Urothelium cell line (cell line): ENCODE measurements at places on chromosomes 7 and 10.

DNA sequence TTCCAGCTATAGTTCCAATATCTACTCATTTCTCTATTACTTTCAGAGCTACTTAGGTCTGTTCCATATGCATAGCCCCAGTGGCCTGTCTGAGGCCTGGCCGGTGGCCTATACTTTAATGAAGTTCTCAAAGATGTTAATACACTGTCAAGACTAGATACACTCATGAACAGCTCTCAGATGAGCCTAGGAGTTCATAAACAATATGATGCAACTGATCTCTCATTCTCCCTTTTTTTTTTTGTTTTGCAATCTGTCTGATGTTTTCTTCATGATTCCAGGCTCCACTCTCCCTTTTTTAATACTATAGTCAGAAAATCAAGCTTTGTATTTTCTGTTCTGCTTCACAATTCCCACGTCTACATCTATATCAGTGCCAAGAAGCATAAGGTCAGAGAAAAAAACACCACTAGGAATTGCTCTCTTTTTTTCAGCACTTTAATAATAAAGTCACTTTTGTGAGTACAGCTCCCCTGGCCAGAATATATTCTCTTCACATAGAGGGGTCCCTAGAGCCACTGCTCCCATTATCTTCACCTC lies 321.0 kb downstream of the C7orf25 start:
- DNase-seq = no peak

GRCh38 chr7:111308691-111309090 lies 217.8 kb downstream of the LRRN3 start:
- no peak for DNase-seq

- DNase-seq = no peak
These were observed 12.6 kb downstream of the SCD start for GRCh38 chr10:100359529-100360150.

GRCh38 chr10:11586170-11586569 lies 25.3 kb downstream of the USP6NL start:
- DNase-seq = no peak

- no peak for DNase-seq
These were observed 86.3 kb downstream of the RAB11FIP2 start for GRCh38 chr10:117960345-117960935.

GRCh38 chr10:125160856-125161706 lies 718 bp upstream of the CTBP2 start:
- DNase-seq = peak; percentile 87

DNA sequence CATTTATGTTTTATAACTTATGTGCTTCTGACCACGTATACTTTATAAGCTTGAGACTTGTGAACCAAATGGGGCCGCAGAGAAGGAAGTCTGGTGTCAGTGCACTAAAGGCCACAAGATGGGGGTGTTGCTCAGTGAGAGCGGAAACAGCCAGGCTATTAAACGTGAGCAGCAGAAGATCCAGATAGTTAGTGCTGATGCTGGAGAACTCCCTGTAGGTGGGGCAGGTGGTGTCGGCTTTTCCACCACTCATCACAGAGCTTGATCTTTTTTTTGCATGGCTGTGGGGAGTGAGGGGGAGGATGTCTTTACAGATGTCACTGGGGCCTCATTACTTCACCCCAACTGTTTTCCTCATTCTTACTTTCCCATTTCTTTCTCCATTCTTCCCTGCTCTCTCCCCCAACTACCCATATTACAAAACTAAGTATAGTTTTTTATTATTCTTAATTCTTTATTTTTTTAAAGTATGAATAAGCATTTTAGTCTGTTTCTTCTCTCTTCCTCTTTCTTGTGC lies 34.7 kb downstream of the ACADSB start:
- peak; percentile 69 for DNase-seq

DNA sequence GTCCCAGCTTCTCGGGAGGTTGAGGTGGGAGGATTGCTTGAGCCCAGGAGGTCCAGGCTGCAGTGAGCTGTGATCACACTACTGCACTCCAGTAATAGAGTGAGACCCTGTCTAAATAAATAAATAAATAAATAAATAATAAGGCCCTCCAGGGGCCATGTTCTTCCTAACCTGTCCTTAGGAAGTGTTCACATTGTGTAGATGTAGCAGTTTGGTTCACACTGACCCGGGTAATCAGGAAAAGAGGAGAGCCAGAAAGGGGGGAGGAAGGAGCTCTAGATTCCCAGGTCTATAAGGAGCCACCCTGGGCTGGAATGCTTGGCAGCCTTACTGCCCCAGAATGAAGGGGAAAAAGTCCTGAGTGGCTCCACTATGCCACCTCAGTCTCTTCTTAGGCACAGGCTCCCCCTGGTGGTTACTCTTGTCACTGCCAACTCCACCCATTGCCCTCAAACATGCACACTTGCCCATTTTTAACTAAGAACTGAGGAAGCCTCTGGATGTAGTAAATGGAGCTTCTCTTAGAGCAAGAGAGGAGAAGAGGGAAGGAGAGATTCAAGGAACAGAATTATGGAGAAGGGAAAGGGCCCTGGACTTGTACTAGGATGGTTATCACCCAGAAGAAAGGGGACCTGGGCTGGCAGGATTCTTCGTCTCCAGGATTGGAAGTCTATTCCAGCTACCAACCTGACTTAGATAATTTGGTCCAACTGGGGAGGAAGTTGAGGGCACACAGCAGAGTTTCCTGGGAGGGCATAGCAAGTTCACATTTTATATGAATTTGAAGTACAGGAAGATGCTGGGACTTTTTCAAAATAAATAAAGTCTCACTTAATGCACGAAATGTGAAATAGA lies 7.8 kb downstream of the HPS6 start:
- DNase-seq = peak; percentile 83

DNA sequence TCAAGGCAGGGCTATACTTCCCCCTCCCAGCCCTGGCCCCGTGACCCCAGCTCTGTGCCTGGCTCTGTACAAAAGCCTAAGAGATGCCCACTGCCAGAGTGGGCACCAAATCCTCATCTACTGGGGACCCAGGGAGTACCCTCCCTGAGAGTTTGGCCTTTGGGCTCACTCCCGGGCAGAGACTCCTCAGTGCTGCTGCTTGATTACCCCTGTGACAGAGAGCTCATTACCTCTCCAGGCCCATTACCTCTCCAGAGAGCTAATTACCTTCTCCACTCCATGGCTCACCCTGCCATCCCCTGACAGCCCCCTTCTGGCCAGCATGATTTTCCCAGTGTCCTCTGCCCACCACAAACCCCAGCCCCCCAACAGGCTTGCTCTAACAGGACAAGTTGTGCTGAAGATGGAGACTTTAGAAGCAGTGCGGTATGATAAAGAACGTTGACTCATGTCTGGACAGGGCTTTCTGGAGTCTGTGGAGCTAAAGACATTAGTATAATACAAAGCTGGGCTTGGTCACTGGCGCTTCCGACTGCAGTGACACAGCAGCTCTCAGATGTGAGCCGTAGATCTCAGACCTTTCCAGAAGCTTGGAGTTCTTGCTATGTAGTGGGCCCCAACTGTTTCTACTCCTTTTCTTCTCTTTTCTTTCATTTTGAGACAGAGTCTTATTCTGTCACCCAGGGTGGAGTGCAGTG lies 111.3 kb upstream of the KCTD7 start:
- no peak for DNase-seq

GRCh38 chr7:129047761-129048160 lies 7.2 kb downstream of the TNPO3 start:
- no peak for DNase-seq

DNA sequence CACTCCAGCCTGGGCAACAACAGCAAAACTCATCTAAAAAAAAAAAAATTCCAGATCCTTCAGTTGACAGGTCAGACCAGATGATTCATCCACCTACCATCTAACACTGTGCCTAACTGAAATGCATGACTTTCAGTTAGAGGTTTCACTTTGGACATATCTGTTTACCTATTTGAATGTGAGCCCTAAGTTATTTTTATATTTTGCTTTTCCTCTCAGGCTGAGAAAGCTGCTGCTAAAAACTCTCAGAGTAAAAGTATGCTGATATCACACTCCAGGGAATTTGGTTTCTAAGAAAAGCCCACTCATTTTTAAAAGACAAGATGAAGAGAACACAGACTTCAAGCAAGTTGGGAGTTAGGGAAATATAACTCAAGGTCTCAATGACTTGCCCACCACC lies 126.0 kb downstream of the SGMS1 start:
- DNase-seq = peak; percentile 63

GRCh38 chr7:88775838-88776237 lies 16.3 kb downstream of the ZNF804B start:
- no peak for DNase-seq

GRCh38 chr10:46787321-46787615 lies 124.0 kb upstream of the PTPN20 start:
- DNase-seq = no peak

- peak; percentile 29 for DNase-seq
These were observed 548 bp upstream of the BNIP3 start for GRCh38 chr10:131982185-131982756.

DNA sequence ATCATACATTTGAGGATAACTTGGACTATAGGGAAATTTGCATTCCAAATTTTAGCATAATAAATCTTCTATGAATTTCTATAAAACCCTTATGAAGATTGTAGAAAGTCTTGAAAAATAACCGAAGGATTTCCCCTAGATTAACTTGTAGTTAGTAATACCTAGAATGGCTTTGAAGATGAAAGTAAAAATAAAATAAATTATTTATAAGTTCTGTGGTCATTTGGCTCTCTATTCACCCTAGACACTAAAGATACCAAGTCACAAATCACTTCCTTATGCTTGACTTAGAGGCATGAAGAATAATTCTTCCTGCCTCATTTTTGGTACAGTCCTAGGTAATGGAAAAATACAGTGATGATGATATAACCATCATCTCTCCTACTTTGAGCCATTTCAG lies 79.3 kb downstream of the CSTF2T start:
- DNase-seq = no peak

DNA sequence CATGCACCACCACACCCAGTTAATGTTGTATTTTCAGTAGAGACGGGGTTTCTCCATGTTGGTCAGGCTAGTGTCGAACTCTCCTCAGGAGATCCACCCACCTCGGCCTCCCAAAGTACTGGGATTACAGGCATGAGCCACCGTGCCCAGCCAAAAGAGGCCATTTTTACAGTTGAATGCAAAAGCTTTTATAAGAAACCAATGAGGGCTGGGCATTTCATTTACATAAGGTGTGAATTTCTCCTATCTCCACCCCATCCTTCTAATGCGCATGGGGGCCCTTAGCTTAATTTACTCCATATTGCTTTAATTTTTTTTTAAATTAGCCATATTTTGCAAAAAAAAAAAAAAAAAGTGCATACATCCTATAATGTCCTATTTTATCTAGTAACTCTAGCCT lies 25.1 kb upstream of the EIF4H start:
- no peak for DNase-seq

DNA sequence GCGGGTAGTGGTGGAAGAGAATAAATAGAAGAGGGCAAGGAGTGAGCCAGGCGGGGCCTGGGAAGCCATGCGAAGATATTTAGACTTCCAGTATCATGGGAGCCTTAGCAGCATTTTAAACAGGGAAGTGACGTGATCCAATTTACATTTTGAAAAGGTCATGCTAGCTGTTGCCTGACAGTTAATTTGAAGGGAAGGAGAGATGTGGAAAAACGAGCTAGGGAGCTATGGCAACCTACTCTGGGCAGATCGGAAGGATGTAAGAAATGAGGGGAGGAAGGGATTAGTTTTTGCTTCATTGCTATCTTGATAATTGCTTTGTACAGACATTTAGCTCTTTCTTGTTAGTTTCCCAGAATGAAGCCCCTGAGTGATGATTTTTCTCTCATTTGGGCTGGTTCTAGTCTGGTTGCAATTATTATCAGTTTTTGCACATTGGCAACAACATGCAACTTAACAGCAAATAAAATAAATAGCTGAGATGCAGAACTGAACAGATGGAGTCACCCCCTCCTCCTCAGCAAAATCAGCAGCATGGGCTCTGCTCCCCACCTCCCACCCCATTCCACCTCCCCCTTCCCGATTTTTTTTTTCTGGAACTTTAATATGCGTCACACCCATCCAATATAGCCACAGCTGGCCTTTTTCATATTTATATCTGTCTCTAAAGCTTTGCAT lies 13.0 kb upstream of the CALU start:
- DNase-seq = no peak

DNA sequence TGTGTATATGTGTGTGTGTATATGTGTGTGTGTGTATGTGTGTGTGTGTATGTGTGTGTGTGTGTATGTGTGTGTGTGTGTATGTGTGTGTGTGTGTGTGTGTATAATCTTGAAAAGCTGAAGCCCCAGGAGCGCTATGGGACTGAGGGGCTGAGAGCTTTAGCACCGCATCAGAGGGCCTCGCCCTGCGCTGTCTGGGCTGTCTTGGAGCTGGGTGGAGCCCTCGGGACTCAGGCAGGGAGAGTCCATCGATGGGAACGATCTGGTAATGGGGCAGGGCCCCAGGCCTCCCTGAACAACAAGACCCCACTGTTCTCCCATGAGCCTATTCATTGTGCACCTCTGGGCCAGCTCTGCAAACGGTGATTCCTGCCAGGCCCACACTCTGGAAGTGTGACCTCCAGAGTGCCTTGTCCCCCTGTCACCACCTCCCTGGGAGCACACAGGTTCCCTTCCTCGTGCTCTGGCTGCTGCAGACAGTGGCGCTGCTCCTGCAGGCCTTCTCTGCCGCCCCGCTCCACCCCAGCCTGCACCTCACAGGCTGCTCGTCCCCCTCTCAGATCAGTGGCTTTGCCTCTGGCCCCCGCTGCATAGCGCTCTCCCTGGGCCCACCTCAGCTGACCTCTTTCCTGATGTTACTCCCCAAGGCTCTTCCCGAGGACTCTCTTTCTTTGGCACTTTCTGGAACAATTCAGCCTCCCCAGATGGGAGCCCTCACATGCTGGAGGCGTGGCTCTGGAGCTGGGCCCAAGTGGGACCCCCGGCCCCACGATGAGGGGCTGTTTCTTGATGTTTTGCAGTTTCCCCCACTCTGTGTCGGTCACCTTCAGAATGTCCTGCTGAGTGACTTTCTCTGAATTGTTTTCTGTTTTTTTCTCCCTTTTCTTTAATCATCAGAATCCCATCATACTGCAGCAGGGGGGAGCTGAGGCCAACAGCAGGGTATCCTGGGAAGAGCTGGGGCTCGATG lies 542.2 kb upstream of the FOXK1 start:
- DNase-seq = no peak

DNA sequence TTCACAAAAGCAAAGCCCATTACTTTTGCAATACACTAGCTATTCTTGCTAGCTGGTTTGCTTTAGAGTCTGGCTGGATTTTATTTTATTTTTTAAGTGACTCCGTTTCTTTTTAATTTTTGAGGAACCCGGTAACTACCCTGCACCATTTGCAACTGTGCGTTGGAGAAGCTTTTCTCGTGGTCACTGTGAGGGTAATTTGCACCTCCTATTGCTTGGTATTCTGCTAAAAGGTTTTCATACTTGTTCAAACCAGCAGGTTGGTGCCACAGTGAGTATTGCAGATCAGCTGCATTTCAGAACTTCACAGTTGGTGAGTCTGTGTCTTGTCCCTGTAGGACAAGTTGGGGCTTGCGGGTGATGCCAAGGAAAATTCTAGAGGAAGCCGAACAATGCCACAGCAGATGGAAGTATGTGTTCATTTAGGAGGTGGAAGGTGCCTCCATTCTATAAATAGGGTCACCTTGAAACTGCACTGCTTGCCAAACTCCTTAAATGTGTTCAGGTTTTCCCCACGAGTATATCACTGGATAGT lies 3.9 kb upstream of the NMT2 start:
- DNase-seq = no peak

- DNase-seq = peak; percentile 74
These were observed 18.0 kb downstream of the CAMK2B start for GRCh38 chr7:44307301-44307900.

- DNase-seq = no peak
These were observed 21.6 kb upstream of the UTF1 start for GRCh38 chr10:133208466-133208865.

- DNase-seq = no peak
These were observed 81.4 kb downstream of the WDR37 start for GRCh38 chr10:1137499-1138163.

GRCh38 chr7:96819111-96819700 lies 109.6 kb upstream of the SEM1 start:
- no peak for DNase-seq

GRCh38 chr7:73973091-73973490 lies 54.9 kb upstream of the ELN start:
- no peak for DNase-seq
